Effector memory CD8-positive, alpha-beta T cell (primary cell): ENCODE measurements at places on chromosomes 3 and 15.
A peak's percentile ranks its signal among the peaks of the same experiment; 100 is the strongest.

- no peaks in the 10 kb centered on the region for H3K27me3 ChIP-seq
- H3K36me3 ChIP-seq, result no peaks in the 10 kb centered on the region
- DNase-seq, result no peak
- no peak overlapping the region for H3K4me3 ChIP-seq
- no peaks in the 10 kb centered on the region for H3K4me1 ChIP-seq
These were observed 702.8 kb downstream of the SI start for GRCh38 chr3:164375538-164375937.

GRCh38 chr3:121529308-121529707, 16.5 kb downstream of the POLQ start:
- peaks cover 4% of the 10 kb centered on the region for H3K36me3 ChIP-seq
- H3K4me3 ChIP-seq, result no peak overlapping the region
- no peaks in the 10 kb centered on the region for H3K4me1 ChIP-seq
- no peak for DNase-seq
- no peak overlapping the region for H3K27ac ChIP-seq
- H3K27me3 ChIP-seq, result no peaks in the 10 kb centered on the region

DNA sequence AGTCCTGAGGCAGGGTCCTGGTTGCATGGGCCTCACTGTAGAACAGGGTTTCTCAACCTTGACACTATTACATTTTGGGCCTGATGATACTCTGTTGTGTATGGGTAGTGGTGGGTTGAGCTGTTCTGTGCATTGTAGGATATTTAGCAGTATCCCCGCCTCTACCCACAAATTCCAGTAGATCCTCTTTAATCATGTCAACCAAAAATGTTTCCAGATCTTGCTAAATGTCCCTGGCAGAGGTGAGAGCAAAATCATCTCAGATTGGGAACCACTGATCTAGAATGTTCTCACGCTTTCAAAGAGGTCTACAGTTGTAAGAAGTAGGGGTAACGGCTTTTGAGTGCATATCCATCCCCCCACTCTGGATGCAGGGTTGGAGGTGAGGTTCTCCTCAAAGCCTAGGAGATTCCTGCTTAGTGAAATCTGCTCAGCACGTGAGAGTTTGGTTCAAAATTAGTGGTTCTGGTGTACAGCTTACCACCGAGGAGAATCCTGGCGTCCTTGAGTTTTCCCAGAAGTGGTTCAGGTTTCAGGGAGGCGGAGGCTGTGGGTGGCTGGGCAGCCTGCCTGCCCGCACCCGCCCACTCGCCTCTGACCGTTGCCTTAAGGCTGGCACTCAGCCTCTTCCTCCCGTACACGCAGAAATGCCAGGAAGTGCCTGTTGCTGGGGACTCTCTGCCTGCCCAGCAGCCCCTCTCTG, 5.3 kb downstream of the ACVR2B start:
- no peaks in the 10 kb centered on the region for H3K27me3 ChIP-seq
- H3K36me3 ChIP-seq, result peaks cover 2% of the 10 kb centered on the region
- no peak overlapping the region for H3K4me3 ChIP-seq
- no peak for DNase-seq

- peak overlapping the region; percentile 92 for H3K4me3 ChIP-seq
- peaks cover 40% of the 10 kb centered on the region for H3K36me3 ChIP-seq
- H3K27me3 ChIP-seq, result no peaks in the 10 kb centered on the region
- H3K4me1 ChIP-seq, result peaks cover 81% of the 10 kb centered on the region
- no peak for DNase-seq
- peak overlapping the region; percentile 97 for H3K27ac ChIP-seq
These were observed 818 bp downstream of the PPP1R2 start for GRCh38 chr3:195542316-195542697.

DNA sequence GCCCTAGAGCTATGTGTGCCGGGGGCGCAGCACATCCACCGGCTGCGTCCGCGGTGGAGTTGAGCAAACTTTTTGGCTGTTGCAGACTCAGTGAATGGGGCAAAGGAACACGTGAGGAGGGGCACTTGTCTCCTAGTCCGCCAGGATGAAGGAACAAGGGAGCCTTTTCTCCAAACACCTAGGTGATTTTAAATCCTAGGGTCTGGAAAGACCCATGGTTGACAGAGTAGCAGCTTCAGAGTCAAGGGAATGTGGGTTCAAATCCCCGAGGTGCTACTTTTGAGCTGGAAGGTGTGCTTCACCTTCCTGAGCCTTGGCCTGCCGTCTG, 648 bp downstream of the ACAN start:
- H3K36me3 ChIP-seq, result no peaks in the 10 kb centered on the region
- H3K4me3 ChIP-seq, result peak overlapping the region; percentile 13
- H3K4me1 ChIP-seq, result peaks cover 7% of the 10 kb centered on the region
- peaks cover 98% of the 10 kb centered on the region for H3K27me3 ChIP-seq

GRCh38 chr3:50648313-50648712, 26.4 kb upstream of the DOCK3 start:
- H3K27ac ChIP-seq, result no peak overlapping the region
- H3K27me3 ChIP-seq, result no peaks in the 10 kb centered on the region
- H3K4me3 ChIP-seq, result no peak overlapping the region
- DNase-seq, result no peak
- peaks cover 6% of the 10 kb centered on the region for H3K4me1 ChIP-seq

DNA sequence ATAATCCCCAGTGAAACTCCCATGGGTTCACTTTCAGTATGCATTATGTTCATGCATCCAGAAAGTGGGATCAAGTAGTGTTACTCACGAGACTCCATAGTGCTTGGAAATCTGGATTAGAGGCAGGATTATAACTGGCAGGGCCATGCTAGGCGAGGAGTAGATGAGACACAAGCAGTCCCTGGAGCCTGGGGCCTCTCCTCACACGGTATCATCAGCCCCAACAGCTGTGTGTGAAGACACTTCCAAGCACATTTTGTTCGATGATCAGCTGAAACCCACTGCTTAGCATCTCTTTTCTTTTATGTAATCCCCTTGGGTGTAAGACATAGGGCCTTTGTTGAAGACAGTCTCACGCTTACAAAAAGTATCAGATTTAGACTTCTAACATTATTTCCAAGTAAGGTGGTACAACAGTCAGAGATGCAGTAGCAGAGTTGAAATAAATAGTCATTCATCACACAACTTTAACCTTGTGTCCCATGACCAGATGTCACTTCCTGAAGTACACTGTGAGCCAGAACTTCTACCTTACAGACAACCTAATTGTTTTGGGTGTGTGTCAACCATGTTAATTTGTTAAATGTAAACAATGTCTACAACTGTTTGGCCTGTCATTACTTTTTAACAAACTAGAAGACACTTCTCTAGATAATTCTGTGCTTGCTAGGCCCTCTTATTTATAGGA, 116.9 kb downstream of the GADL1 start:
- H3K27ac ChIP-seq, result no peak overlapping the region
- H3K4me3 ChIP-seq, result no peak overlapping the region
- H3K36me3 ChIP-seq, result no peaks in the 10 kb centered on the region
- no peak for DNase-seq

DNA sequence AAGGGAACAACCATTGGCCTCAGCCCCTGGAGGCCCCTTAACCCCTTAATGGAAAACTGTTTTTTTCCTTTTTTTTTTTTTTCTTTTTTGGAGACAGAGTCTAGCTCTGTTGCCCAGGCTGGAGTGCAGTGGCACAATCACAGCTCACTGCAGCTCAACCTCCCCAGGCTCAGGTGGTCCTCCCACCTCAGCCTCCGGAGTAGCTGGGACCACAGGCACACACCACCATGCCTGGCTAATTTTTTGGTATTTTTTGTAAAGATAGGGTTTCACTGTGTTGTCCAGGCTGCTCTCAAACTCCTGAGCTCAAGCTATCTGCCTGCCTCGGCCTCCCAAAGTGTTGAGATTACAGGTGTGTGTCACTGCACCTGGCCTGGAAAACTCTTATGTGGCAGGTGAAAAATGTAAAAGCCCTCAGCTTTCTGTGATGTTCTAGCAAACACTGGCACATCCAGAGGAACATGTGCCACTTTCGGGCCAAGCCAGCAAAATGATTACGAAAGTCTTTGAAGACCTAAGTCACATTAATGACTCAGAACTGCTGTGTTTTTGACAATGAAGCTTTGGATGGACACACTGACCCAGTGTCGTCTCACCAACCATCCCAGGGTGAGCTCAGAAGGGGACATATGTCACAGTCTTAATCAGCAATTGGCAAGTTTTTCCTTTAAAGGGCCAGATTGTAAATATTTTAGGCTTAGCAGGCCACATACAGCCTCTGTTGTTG, 189.3 kb upstream of the TPM1 start:
- no peak overlapping the region for H3K4me3 ChIP-seq
- no peaks in the 10 kb centered on the region for H3K36me3 ChIP-seq
- no peak for DNase-seq
- H3K27me3 ChIP-seq, result peaks cover 18% of the 10 kb centered on the region
- no peak overlapping the region for H3K27ac ChIP-seq

- peaks cover 10% of the 10 kb centered on the region for H3K27me3 ChIP-seq
- no peak overlapping the region for H3K4me3 ChIP-seq
- DNase-seq, result no peak
- no peaks in the 10 kb centered on the region for H3K4me1 ChIP-seq
These were observed 48.3 kb upstream of the DNAJC13 start for GRCh38 chr3:132368962-132369361.

GRCh38 chr3:50436114-50436674, 67.2 kb downstream of the CACNA2D2 start:
- DNase-seq, result peak; percentile 86
- peaks cover 3% of the 10 kb centered on the region for H3K36me3 ChIP-seq
- peak overlapping the region; percentile 40 for H3K4me3 ChIP-seq
- H3K27me3 ChIP-seq, result no peaks in the 10 kb centered on the region
- H3K27ac ChIP-seq, result peak overlapping the region; percentile 88

- no peak overlapping the region for H3K4me3 ChIP-seq
- no peak overlapping the region for H3K27ac ChIP-seq
- no peaks in the 10 kb centered on the region for H3K36me3 ChIP-seq
These were observed 11.3 kb downstream of the STAB1 start for GRCh38 chr3:52506266-52506966.
